ENCODE measurements at places on chromosomes 13 and 19.

GRCh38 chr13:73602295-73602694, 531.9 kb downstream of the KLF12 start:
- DNase-seq: no peak

DNA sequence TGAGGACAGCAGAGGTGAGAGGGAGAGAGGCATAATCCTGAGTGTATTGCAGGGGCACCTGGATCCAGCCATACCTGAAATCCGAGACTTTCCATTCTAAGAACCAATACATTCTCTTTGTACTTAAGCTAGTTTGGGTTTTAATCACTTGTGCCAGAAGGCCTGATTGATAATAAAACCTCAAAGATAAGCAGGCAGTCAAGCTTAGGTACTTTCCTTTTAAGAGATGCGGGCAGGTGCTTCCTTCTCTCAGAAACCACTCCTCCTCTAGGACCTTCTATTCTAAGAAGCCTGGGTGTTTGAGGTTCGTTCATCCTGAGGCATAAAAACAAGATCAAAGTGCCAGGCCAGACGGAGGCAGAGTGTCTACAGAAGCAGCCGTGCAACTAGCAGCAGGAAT, 22.2 kb downstream of the FAM187B start:
- DNase-seq: peak; percentile 6

DNA sequence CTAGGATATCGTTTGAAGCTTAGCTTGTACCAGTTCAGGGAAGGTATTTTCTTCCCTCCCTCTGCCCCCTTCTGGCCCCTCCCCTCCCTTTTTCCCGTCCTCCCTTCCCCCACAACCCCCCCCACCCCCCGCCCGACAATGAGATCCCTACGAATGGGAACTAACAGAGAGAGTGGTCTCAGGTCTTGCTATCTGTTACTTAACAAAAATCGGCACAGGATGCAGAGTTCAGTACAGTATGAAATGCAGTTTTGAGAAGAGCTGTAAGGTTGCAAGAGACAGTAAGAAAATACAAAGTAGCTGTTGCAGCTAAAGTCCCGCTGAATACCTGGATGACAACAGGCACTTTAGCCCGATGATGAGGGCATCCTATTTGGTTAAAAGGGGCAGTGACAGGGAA, 3.1 kb upstream of the DACH1 start:
- no peak for DNase-seq

GRCh38 chr19:3849092-3849491, 19.7 kb downstream of the ZFR2 start:
- peak; percentile 49 for DNase-seq

DNA sequence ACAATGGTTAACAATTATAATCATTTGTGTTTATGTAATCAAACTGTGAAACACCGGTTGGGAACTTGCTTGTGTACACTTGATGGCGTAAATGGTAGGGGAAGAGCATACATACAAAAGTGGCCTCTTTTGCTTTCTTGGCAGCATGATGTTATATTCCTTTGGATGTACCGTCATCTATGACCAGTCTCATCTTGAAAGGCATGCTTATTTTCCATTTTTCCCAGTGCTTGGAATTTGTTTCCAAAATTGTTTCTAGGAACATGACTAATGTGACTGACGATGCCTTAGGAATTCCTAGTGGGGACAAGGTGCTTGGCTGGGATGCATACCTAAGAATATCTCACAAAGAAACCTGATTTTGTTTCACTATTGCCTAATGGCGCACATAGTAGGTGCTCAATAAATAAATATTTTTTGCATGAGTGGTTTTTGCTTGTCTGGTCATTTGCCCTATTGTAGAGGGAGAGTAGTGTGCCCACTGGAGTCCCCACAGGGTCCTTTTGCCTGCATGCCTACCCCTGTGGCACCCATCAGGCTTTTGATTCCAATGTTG, 45.5 kb downstream of the SAE1 start:
- DNase-seq: no peak

DNA sequence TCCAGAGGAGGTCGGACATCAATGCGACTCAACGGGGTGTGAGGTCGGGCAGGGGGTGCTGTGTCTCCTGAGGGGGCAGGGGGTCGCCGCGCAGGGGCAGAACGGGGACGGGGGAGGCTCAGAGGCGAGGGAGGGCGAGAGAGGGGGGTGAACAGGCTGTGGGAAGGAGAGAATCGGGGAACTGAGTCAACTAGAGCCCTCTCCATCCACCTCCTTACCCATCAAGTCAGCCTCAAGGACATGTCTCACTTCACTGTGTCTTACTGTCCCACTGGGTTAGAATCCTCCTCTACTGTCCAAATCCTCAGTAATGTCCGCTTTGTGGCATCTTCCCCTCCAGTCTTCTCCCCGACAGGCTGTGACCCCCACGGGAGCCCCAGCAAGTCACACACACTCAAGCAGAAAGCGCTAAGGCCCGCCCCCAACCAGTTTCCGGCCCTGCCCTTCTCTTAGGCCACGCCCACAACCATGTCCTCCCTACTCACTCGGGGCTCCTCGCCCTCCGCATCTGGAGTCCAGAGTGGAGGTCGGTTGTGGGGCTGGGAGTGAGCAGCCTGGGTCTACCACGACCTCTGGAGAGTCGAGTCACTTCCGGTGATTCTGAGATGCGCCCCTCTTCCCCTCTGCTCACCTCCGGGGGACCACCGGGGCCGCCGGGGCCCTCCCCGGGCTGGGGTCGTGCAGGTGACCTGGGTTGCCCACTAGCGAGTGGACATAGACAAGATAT, 9.3 kb downstream of the PLEKHA4 start:
- DNase-seq: no peak

- DNase-seq: no peak
Measured at GRCh38 chr19:38735257-38735686, 9.0 kb downstream of the CAPN12 start.

GRCh38 chr13:51213173-51213728, 8.9 kb upstream of the FAM124A start:
- no peak for DNase-seq
